NCI-H1105 (cell line): ENCODE measurements at places on chromosomes 16 and 17.

- DNase-seq = no peak
Measured at GRCh38 chr17:68185820-68186219, 62.0 kb upstream of the AMZ2 start.

GRCh38 chr16:21644674-21645073 lies 7.7 kb downstream of the IGSF6 start:
- DNase-seq = no peak

- no peak for DNase-seq
Measured at GRCh38 chr16:84514295-84514873, 9.9 kb upstream of the MEAK7 start.

DNA sequence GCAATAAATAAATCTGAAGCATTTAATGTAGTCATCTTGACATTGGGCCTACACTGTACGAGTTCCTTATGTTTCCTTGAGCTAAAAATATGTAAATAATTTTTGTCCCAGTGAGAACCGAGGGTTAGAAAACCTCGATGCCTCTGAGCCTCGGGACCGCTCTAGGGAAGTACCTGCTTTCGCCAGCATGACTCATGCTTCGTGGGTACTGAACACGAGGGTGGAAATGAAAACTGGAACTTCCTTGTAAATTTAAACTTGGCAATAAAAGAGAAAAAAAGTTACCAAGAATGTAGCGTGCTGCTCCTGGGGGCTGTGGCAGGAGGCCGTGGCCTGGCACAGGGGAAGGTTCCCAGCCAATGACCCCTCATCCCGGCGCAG lies 74.1 kb downstream of the SOCS1 start:
- DNase-seq = no peak

GRCh38 chr16:54459509-54460262 lies 173.1 kb upstream of the IRX3 start:
- no peak for DNase-seq

GRCh38 chr17:6069539-6070429 lies at the start of gene WSCD1:
Gene WSCD1, plus strand, starts transcription at chr17:6070379. Its CDS starts 10,280 bp downstream, at chr17:6080659.
- DNase-seq = peak; percentile 25

GRCh38 chr16:88068476-88069396 lies 117.5 kb downstream of the BANP start:
- DNase-seq = no peak

- peak; percentile 44 for DNase-seq
Measured at GRCh38 chr17:78759203-78759968, 22.7 kb downstream of the CYTH1 start.

DNA sequence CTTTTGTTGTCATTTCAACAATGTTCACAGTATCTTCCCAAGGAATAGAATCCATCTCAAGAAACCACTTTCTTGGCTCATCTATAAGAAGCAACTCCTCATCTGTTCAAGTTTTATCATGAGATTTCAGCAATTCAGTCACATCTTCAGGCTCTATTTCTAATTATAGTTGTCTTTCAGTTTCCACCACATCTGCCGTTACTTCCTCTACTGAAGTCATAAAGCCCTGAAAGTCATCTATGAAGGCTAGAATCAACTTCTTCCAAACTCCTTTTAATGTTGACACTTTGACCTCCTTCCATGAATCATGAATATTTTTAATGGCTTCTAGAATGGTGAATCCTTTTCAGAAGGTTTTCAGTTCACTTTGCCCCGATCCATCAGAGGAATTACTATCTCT lies 102.1 kb downstream of the CDH13 start:
- DNase-seq = no peak

GRCh38 chr17:27438348-27438998 lies 17.8 kb upstream of the KSR1 start:
- DNase-seq = no peak

- no peak for DNase-seq
Measured at GRCh38 chr17:7720125-7720524, 2.6 kb downstream of the DNAH2 start.

- no peak for DNase-seq
Measured at GRCh38 chr16:51407199-51407598, 256.1 kb upstream of the SALL1 start.

DNA sequence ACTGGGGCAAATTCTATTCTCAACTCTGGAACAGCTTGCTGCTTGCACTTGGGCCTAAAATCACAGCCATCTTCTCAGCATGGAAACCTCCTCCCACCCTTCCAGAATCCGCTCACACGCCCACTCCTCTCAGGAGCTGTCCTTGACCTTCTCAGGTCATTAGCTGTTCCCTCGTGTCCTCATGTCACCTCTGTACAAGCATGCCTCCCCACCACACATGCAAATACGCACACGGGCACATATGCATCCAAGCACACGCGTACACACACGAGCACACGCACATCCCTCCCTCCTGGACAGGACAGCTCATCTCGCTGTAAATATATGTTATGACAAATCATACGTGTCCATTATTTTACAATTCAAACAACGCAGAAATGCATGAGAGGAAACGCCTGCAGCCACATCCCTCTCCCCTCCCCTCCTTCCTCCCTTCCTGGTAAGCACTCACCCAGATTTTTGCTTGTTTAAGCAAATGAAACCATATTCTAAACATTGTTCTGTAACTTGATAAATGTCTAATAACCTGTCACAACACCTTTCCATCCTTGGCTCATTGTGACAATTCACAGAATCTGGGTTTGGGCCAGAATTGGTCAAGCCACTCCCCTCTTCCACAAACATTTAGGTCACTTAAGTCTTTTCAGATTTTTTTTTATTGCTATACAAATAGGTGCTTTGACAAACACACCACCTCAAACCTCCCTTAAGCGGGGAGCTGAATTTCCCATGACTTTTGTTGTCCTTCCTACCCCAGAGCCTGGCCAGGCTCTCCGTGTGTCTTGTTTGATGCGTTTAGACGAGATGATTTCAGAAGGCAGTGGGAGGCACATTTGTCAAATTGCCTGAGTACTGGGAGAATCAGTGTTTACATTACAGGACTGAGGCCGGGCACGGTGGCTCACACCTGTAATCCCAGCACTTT lies 41.7 kb downstream of the DNAH17 start:
- peak; percentile 40 for DNase-seq
